ENCODE measurements at places on chromosomes 2 and 18.

DNA sequence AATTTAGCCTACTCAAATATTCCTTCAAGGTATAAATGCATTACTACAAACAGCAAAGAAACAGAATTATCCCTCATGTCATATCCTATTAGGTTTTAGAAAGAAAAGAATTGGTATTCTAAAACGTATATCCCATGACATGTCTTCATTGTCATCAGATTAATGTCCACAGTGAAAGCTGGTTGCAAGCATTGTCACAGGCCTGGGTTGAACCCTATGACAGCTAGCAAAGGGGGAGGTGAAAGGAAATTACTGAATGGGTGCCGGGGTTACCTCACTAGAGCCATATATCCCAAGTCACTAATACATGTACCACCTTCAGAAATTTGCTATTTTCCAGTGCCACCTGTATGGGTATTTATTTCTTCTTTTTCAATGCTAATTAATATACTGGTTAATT lies 1630.5 kb upstream of the NXPH2 start:
- DNase-seq, result no peak

DNA sequence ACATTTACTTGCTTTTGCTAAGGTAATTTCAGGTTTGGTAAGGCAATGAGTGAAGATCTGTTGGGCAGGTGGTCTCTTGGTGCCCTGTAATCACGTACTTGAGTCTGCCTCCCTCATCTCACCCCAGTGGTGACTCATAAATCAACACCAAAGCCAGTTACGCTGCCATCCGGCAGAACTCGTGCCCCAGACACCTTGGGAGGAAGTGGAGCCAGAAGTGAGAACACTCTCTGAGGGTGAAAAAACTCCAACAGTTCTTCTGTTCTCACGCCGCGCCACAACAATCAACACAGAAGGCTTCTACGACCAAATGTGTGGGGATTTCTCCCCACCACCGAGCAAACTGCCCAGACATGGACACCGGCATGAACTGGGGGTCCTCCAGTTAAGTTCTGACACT lies 206.2 kb downstream of the ARL4C start:
- DNase-seq, result no peak

DNA sequence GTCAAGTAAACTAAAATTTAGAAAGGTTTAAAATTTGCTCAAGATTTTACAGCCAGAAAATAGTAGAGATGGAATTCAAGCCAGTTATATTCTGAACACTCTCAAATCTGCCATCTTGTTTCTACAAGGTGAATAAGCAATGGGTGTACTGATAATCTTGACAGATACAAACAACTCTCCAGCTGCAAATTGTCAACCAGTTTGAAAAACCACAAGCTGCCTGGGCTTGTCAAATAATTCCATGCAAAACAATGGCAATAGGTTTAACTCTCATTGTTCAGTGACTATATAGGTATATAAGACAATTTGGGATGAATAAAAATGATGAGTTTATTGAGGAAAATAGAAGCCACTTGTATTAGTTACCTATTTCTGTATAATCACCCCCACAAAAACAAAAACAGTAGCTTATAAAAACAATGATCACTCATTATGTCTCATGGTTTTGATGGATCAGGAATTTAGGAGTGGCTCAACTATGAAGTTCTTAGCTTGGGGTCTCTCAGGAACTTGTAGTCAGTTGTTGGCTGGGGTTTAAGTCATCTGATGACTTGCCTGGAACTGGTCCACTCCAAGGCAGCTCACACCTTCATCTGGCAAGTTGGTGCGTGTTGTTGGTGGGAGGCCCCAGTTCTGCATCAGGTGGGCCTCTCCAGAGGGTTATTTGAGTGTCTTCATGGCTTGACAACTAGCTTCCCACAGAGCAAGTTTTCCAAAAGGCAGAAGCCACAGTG lies 12.6 kb upstream of the EVA1A start:
- no peak for DNase-seq

GRCh38 chr2:234288974-234289455 lies 207.9 kb downstream of the ARL4C start:
- peak; percentile 66 for DNase-seq

DNA sequence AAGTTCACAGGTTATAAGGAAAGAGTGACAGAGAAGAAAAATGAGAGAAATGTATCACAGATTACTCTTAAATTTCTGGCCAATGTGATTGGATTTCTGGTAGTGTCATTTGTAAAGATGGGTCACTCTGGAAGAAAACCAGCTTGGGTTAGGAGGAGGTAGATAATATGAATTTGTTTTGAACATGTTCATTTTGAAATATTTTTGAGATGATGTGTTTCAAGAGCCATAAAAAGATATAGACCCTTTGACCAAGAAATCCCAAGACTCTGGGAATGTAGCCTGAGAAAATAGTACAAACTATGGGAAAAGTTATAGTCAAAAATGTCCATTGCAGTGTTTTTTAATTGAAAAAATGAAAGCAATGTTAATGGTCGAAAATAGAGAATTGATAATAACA lies 70.7 kb downstream of the CALCRL start:
- peak; percentile 20 for DNase-seq

GRCh38 chr2:62455957-62456692 lies 49.9 kb downstream of the TMEM17 start:
- DNase-seq, result no peak

GRCh38 chr2:84482603-84483002 lies 23.5 kb upstream of the SUCLG1 start:
- DNase-seq, result no peak

DNA sequence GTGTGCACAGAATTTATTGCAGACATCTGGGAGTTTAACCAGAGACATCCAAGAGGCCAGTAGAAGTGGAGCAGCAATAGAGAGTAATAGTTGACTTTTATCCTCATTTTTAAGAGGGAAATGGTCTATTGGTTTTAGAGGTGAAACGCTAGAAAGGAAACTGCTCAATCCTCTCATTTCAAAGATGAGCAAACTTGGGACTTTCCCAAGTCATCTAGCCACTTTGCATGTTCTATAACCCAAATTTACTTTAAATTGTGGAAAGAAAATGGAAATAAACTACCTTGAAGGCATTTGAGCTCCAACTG lies 601.7 kb downstream of the ARHGAP15 start:
- no peak for DNase-seq

DNA sequence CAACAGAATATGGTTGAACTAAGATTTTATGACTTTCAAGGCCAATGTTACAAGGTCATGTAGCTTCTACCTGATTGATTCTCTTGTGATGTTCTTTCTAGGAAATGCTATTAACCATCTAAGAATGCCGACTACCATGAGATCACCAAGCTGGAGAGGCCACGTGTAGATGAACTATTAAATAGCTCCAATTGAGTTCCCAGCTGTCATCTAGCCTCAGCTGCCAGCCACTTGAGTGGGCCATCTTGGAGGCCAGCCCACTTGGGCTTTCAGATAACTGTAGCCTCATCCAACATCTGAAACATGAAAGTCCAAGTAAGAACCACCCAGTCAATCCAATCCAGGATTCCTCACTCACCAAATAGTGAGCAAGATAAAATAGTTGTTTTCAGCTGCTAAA lies 376.9 kb upstream of the TMEFF2 start:
- DNase-seq, result no peak

GRCh38 chr2:232889876-232890401 lies 19.9 kb downstream of the SNORC start:
- no peak for DNase-seq

DNA sequence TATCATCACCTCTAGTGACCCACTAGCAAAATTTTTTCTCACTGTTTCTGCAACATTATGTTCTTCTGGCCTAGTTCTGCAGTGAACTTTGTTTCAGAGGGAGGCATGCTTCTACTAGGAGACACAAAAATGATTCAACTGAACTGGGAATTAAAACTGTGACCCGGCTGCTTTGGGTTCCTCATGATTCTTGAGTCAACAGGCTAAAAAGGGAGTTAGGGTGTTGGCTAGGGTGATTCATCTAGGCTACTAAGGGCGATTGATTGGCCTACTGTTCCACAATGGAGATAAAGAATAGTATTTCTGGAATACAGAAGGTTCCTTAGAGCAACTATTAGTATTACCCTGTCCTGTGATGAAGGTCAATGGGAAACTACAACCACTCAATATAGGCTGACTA lies 179.5 kb downstream of the PPP1R1C start:
- DNase-seq, result no peak

DNA sequence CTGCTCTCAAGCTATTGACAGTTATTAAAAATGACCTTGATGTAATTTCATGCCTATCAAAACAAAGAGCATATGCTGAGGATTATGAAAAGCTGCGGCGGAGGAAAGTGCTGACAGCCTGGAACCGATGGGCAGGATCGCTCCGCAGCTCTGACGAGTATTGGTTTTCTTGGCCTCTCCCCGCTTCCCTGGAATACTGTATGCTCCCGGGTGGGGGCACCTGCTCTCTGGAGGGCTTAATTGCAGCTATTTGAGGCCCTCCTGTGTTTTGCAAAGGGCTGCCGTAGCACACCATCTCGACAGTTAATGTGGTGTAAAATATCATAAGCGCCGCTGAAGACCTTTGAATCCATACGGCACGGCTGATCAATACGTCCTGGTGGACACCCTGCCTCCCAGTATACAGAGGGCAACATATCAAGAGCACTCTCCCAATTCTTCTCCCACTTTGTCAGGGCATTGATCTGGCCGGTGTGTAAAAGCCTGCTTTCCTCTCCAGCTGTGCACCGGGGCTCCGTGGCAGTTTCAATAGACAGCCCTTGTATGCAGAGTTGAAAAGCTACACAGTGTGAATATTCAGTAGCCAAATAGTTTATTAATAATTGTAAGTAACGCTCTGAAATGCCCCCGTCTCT lies 662.4 kb downstream of the GALR1 start:
- DNase-seq, result no peak

Measured in choroid plexus epithelial cell (primary cell).